ENCODE measurements at places on chromosomes 1 and 21. TPM values are rescaled to one million over a fixed set of nuclear protein-coding genes. Genes with fewer than 3 reads are reported as not detected.

KANK4 gene
- not detected for total RNA-seq

KRTAP13-1 gene
- total RNA-seq, result not detected

RIPK4 gene
- not detected for total RNA-seq

COQ8A gene
- total RNA-seq, result 12.0 TPM

SPAG17 gene
- total RNA-seq, result not detected

RIMS3 gene
- 0.10 TPM for total RNA-seq

All from mammary microvascular endothelial cell (primary cell).